Stimulated activated naive CD8-positive, alpha-beta T cell treated with anti-CD3 and anti-CD28 coated beads, Interleukin-15, Interleukin-2, amounts not matched to agents 100 U/mL and 50 U/mL, for 24 hours (primary cell): ENCODE measurements at places on chromosomes 13 and 19.

- DNase-seq: no peak
These were observed 823.1 kb downstream of the LIG4 start for GRCh38 chr13:107392205-107392604.

GRCh38 chr19:17420475-17420924 is 653 bp downstream of the MVB12A start:
- DNase-seq: peak; percentile 58

DNA sequence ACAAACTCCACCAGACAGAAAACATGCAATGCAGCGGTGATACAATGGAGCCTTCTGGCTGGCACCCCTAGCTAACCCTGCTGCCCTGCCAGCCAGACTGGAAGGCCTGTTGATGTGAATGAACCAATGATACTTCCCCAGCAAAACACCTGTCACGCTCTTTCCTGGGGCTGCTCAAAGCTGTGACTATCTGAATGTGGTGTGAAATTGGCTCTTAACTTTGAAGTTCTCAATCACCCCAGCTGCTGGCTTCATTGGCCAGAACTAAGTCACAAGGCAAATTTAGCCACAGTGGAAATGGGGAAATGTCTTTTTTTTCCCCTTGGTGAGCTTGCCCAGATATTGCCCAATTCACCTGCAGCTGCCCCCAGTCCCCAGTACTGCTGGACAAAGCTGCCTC is 147.3 kb downstream of the SLC7A1 start:
- DNase-seq: no peak

DNA sequence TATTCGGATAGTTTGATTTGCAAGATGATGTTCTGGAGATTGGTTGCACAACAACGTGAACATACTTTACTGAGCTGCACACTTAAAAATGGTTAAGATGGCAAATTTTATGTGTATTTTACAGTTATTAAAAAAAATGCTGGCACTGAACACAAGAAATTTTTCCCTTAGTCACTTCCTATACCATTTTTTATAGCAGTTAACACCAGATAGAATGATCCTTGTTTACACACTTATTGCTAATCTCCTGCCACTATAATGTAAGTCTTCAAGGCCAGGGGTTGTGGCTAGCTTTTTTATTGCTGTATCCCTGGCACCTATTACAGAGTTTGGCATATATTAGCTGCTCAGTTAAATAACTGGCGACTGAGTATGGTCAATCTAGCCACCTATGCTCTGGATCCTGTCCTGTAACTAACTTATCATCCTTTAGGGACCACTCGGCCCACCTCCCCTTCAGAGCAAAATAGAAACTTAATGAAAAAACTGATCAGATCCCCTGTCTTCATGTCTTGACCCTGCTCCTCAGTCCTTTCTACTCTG is 2.0 kb upstream of the EBPL start:
- no peak for DNase-seq

DNA sequence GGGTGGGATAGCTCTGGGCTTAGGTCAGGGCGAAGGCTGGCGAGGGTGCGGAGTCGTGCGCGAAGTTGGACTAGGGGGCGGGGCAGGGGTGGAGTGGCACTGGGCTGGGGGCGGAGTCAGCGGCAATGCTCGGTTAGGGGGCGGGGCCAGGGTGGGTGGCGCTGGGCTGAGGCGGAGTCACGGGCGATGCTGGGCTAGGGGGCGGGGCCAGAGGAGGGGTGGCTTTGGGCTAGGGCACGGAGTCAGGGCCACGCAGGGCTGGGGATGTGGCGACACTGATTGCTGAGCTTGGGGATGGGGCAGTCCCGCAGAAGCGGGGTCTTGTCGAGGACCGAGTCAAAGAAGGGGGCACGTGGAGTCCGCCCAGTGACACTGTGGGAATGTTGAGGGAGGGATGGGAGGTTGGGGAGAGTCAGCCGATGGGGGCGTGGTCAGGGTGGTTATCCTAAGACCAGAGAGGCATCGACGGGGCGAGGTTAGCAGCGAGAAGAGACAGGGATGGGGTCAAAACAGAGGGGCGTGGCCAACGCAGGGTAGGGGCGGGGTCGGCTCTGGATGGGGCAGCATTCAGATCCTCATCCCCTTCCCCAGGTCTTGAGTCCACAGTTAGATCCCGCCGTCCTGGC is 8.7 kb downstream of the HOMER3 start:
- DNase-seq: peak; percentile 91

- DNase-seq: no peak
These were observed 308.1 kb downstream of the COG6 start for GRCh38 chr13:39963612-39964011.

GRCh38 chr19:13461536-13461935 is 44.7 kb downstream of the CACNA1A start:
- DNase-seq: no peak

DNA sequence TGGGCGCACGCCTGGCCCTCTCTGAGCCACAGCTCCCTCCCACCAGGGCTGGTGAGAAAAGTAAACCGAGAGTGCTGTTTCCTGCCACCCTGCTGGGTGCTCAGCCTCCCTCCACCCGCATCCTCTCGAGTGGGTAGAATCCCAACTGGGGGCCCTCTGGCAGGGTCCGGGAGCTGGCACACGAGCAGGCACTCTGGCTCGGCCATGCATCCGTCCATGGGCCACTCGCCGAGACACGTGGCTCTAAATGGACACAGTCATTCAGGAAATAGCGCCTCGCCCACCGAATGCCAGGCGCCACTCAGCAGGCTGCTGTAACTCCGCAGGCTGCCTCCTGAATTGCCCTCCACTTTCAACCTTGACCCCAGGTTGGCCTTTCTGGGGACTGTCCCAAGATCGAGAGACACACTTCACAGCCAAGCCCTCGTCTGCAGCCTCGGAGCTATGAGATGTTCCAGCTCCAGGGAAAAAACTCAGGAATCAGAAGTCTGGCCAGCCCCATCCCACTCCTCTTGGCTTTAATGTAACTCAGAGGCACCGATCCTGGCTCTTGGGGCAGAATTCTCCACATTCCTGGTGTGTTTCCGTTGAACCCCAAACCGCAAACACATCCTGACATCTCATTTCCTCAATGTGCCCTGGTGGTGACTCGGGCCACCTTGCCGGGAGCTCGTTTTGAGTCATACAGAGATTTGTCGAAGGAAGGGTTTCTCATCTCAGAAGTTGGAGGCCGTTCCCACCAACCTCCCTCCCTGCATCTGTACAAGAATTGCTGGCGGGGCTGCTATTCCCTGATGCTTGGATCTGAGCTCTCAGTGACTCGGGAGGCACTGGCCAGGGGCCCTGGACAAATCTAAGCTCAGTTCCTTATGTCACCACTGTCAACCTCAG is 14.1 kb downstream of the KLF2 start:
- peak; percentile 72 for DNase-seq

DNA sequence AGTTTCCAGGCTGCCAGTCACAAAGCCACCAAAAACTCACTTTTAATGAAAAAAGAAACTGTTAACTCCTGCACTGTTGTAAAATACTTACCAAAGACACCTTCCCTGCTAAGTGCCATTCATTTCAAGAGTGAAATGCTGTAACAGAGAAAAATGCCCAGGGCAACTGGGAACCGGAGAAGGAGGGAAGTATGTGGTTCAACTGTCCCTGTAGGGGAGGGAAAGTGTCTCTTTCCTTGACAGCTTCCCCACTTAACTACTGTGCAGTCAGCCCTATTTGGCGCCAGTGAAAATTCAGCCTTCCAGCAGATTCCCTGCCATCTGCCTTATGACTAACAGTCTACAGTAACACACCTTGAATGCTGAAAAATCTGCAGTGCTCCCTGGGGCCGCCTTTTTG is 789.0 kb downstream of the DIAPH3 start:
- no peak for DNase-seq

DNA sequence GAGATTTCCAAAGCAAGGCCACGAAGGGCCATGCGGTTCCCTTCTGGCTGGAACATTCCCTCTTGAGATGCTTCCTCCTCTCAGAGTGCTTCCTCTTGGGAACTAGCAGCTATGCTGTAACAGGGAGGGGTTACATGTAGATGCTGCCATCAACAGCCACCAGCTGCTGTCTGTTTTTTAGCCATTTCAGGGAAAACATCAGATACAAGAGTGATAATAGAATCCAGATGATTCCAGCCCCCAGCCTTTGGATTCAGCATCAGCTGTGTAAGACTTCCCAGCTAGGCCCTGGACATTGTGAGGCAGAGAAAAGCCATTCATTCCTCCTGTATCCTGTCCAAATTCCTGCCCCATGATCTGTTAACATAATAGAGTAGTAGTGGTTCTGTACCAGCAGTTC is 8.2 kb upstream of the ZNF177 start:
- DNase-seq: no peak
